ENCODE measurements at places on chromosomes 16 and 17.
A peak's percentile ranks its signal among the peaks of the same experiment; 100 is the strongest.

- no peak for DNase-seq
Observed at GRCh38 chr16:69921127-69921526, 30.0 kb upstream of the CLEC18A start.

DNA sequence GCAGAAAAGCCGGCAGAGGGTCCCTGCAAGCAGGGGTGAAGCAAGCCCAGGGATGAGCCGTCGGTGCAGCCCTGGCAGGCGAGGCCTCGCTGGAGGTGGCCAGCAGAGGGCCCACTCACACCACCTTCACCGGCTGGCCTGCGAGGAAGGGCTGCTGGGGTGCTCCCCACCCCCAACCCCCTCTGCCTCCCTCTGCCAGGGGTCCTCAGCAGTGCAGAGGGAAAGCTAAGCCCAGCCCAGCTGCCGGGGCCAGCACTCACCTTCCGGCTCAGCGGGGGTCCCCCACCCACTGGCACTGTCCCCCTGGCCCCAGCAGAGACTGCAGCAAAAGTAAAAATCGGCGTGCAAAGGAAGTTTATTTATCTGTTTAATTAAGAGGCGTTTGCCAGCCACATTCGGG, 113.4 kb downstream of the ENGASE start:
- no peak for DNase-seq

DNA sequence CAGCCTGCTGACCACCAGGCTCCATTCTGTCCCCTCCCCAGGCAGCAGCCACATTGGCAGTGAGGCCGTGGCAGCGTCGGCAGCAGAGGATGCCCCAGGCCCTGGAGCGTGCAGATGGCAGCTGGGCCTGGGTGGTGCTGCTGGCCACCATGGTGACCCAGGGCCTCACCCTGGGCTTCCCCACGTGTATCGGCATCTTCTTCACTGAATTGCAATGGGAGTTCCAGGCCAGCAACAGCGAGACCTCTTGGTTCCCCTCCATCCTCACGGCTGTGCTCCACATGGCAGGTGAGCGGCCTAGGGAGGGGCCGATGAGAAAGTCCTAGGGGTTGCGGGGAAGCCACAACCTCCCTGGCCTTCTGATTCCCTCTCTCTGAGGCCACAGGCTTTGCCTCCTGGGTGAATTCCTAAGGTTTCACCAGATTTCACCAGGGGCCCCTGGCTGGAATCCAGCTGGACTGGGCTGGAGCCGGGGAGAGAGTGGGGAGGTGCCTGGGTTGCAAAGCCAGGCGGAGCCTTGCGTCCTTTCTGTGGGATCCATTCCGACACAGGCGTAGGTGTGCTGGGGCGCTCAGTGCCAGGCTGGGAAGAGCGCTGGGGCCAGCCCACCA, 5.9 kb downstream of the SLC16A5 start:
- no peak for DNase-seq

DNA sequence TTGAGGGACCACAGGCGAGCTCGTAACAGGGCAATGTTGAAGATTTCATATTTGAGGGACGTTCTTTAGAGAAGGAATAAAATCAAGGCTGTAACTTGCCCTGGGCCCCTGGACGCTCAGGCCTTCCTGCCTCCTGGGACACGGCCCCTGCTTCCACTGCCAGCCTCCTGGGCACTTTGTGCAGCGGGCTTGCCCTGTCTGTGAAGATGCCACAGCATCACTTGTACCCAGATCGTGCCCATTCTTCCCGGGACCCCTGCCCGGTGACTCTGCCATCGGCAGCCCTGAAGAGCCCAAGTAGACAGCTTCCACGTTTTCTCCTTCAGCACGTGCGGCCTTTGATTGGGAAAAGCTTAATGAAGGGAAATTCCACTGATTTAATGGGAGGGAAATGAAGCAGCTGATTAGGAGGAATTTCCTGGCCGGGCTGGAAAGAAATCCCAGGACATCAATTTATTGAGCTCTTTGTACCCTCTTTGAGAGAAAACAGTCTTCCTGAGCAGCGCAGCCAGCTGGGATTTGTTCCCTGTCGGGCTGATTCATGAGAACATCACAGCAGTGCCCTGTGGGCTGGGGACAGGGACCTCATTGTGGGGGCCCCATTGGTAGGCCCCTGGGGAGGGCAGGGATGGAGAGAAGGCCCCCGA, 71.5 kb downstream of the CRISPLD2 start:
- peak; percentile 43 for DNase-seq

DNA sequence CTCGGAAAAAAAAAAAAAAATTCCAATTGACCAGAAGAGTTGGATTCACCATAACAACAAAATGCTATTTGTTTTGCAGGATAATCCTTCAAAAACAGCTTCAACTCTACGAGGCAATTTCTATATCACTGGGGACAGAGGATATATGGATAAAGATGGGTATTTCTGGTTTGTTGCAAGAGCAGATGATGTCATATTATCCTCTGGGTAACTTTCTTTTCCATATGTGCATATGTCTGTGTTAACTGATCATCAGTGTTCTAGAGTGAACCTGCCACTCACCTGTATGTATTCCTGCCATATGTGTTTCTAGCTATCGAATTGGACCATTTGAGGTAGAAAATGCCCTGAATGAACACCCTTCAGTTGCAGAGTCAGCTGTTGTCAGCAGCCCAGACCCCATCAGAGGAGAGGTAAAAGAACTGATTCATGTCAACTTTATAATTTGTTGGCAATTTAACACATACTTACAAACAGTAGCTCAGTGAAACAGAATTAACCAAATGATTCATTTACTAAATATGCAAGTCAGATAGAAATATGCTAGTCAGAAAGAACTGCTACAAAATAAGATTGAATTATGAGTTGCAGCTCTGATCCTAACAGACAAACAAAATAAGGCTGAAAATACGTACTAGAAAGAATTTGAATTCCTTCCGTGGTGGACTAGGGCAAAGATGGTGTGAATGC, 14.2 kb downstream of the ERI2 start:
- DNase-seq: no peak

DNA sequence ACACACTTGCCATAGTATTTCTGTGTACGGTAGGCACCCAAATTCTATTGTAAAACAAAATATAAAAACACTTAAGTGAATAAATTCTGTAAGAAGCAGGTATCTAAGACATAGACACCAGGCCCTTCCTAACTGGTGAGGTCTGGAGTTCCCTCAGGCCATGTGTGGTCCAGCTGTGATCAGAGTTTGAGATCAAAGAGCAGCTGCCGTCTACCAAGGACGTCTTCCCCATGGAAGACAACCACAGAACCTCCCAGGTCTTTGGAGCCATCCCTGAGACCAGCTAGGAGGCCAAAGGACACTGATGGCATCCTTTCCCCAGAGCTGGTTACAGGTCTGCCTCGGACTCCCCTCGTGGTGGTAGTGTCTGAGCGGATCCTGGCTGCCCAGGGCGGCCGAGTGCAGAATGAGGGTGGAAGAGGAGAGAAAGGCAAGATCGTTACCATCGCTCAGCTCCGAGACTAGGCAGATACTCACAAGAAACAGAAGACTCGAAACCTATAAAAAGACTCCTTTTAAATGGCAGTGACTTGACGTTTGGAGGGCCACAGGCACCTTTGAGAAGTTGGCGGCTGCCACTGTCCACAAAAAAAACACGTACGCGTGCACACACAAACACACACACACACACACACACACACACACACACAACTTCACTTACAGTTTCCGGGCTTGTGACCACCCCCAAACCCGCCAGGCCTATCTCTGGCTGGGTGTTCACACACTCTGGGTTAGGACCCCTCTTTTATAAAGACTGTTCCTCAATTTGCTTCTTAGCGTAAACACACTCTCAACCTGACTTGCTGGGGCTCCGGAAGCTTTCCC, 7.5 kb downstream of the TIMP2 start:
- no peak for DNase-seq

DNA sequence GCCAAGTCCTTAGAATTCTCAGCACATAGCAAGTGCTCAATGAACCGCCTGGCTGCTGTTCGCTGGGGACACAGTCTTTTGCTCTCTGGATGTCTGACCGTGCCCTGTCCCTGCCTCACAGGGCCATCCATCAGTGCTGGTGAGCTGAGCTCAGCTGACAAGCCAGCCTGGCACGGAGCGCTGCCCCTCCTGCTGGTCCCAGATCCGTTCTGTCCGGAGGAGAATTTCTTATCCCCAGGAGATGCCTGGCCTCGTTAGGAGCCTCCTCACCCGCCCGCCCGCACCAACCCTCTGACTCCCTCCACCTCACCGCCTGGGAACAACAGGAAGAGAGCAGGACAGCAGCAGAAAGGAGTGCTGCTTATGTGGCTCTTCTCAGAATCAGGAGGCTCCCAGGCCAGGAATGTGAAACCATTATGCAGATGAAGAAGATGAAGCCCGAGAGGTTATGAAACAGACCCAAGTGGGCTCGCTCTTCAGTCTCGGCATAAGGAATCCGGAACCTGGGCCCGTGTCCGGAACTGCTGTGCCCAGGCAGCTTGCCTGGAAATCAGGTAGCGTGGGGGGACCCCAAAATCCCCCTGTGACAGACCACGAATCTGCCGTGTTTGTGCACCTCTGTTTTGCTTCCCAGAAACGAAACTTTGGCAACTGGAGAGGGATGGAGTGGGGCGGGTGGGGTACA, 28.8 kb upstream of the RMI2 start:
- DNase-seq: no peak

DNA sequence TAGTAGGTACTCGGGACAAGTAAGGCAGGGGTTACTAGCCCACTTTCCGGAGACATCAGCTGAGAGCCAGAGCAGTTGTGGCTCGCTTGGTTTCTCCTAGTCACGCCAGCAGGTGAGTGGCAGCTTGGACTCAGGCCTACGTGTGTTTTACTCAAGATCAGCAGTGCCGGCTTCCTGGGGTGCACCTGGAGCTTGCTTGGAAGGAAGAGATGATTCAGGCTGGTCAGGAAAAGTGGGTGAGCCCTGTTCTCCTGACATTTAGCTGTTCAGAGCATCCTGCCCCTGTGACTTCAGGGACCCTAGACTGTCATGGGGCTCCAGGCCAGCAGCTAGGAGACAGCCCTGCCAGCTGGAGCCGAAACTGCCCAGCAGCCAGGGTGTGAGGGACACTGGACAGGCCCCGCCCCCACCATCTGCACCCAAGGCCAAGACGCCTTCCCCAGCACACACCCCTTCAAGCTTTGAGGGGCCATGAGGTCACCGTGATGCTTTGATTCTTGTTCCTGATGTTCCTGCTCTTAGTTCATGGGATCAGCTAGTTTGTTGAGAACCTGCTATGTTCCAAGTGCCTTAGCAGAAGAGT, 238.0 kb upstream of the CIBAR2 start:
- no peak for DNase-seq

- no peak for DNase-seq
Observed at GRCh38 chr17:12507026-12507595, 158.6 kb upstream of the MYOCD start.

- DNase-seq: no peak
Observed at GRCh38 chr16:66824006-66824405, 6.8 kb downstream of the NAE1 start.

GRCh38 chr17:63419949-63420867, 25.9 kb downstream of the CYB561 start:
- DNase-seq: no peak

DNA sequence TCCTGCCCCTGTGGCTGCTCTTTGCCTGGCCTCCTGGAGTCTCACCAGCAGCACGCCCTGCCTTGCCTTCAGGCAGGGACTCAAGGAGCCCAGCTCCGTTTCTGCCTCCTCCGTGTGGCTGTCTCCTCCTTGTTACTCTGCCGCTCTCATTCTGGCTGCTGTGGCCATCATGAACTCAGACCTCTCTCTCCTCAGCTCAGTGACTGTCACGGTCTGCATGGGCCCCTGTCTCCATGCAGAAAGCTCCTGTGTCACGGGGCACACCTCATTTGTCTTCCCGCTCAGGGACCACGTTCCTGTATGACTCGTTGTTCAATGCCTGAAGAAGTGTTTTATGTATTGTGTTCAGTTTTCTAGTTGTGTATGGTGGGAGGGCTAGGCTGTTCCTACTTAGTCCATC, 25.3 kb downstream of the RPTOR start:
- no peak for DNase-seq

DNA sequence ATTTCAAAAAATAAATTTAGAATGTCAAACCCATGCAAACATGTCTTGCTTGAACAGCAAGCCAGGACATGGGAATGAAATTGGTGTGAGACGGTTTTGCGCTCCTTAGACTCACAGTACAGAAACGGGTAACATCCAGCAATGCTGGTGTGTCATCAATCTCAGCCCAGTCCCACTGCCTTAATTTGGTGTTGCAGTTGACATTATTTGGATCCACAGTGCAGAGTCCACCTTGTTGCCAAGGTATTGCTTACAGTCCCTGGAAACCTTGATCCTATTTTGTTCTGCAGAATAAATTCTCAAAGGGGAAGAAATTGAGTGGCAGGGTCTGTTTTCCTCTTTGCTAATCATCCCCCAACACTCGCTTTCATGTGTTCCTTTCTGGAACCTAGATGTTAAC, 311.6 kb upstream of the MON1B start:
- DNase-seq: no peak

GRCh38 chr16:89599902-89600301, 13.5 kb upstream of the DPEP1 start:
- DNase-seq: no peak

GRCh38 chr16:4922721-4923342, 14.1 kb downstream of the PPL start:
- no peak for DNase-seq

DNA sequence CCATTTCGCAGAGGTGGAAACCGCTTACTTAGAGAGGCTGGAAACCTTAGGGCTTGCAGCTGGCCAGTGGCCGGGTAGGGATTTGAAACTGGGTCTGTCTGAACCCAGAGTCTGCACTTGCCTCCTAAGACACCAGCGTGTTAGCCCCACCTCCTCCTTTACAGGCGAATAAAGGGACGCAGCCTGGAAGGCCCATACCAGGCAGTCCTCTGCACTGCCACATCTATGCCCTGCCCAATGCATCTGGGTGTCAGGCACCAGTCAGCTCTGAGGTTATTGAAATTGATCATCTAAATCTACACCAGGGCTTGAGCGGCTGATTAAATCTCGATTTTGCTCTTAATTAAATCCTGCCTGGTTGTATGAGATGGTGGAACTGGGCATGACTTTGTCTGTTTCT, 19.9 kb upstream of the NAGS start:
- no peak for DNase-seq

DNA sequence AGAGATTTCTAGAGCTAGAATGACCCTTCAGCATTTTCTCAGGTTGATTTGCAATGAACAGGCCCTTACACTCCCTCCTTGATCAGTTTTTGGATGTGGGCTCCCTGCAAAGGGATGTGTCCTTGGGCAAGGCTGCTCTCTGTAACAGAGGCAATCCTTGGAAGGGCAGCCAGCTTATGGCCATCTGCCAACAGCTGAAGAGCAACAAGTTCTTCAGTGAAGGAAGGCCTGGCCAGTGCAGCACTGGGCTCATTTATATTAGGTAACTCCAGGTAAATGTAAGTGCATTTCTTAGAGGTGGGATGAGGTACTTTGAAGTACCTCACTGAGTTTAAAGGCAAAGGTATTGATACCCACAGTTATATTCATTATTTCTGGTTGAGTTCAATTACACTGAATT, 114.3 kb upstream of the KCNJ16 start:
- DNase-seq: peak; percentile 72

GRCh38 chr16:67241008-67241900, 6.0 kb downstream of the FHOD1 start:
- peak; percentile 88 for DNase-seq

Measured in heart left ventricle (tissue), 16 donors.